Thoracic aorta (tissue), 2 donors: ENCODE measurements at places on chromosomes 2 and 18. TPM values are rescaled to one million over a fixed set of nuclear protein-coding genes. Genes with fewer than 3 reads are reported as not detected.

Gene MEP1B
- not detected for total RNA-seq

DNA sequence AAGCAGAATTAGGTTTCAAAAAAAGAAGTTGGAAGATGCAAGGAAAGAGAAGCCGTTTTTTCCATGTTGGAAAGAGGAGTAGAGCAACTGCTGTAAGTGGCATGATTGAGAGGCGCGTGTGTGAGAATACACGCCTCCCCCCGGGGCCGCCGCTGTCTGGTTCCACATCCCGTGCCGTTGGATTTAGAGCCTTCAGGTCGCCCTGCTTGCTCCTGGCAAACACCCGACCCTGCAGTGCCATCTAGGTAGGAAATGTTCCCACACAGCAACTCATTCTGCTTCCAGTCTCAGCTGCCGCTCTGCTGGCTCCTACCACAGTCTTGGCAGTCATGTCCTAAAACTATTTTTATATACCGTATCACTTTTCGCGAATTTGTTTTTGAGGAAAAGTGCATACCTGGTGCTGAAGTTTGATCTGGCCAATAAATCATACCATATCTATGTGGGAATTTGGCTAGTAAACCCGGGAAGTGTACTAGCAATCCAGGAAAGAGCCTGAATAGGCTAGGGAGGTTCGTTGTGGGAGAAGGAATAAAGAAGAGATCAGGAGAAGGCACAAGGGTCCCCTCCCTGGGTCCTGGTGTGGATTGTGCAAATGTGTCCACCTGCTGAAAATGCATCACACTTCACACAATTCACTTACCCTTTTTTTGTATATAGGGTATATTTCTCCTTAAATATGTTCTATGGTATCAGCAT lies 372.7 kb downstream of the FBXO15 start:
- H3K36me3 ChIP-seq = no peaks in the 10 kb centered on the region
- no peak for DNase-seq
- no peaks in the 10 kb centered on the region for H3K27me3 ChIP-seq
- no peak overlapping the region for H3K27ac ChIP-seq
- H3K4me3 ChIP-seq = no peak overlapping the region

DNA sequence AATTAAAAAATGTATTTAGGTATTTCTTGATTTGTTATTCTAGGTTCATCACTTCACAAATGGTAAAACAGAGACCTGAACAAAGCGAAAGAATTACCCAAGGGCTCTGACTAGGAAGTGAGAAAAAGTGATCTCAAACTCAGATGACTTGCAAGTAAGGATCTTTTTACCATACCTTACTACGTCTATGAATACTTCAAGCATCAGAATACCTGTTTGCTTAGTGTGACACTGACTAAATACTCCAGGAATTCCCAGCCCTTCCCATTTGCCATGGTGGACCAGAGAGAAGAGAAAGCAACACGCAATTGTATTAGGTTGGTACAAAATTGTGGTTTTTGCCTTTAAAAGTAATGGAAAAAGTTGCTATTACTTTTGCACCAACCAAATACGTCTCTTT lies 35.8 kb upstream of the FIGN start:
- peaks cover 6% of the 10 kb centered on the region for H3K4me1 ChIP-seq
- H3K27ac ChIP-seq = no peak overlapping the region
- H3K27me3 ChIP-seq = no peaks in the 10 kb centered on the region
- DNase-seq = no peak
- H3K4me3 ChIP-seq = no peak overlapping the region

Gene STAT4
- total RNA-seq = 2.7 TPM

Gene TMEM178A
- 5.4 TPM for total RNA-seq

- no peaks in the 10 kb centered on the region for H3K27me3 ChIP-seq
- DNase-seq = no peak
- no peaks in the 10 kb centered on the region for H3K4me1 ChIP-seq
These were observed 82.5 kb upstream of the OTX1 start for GRCh38 chr2:62968168-62968567.

DNA sequence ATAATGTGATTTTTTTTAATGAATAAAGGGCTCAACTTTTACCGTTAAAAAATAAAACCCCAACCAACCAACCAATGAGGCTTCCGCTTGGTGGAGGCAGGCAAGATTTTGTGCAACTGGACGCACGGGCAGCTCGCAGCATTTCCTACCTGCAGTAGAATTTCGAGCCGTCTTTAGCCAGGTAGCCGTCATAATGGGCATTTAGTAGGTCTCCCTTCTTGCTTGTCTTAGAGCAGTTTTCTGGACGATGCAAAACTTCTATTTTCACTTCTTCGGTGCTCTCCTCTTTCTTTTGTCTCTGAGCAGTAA lies 316 bp downstream of the FKBP7 start:
- H3K27me3 ChIP-seq = no peaks in the 10 kb centered on the region
- H3K36me3 ChIP-seq = no peaks in the 10 kb centered on the region
- peak overlapping the region; percentile 83 for H3K4me3 ChIP-seq

GRCh38 chr2:9674891-9675414 lies 44.2 kb upstream of the YWHAQ start:
- DNase-seq = no peak
- H3K27me3 ChIP-seq = no peaks in the 10 kb centered on the region
- no peak overlapping the region for H3K4me3 ChIP-seq

DNA sequence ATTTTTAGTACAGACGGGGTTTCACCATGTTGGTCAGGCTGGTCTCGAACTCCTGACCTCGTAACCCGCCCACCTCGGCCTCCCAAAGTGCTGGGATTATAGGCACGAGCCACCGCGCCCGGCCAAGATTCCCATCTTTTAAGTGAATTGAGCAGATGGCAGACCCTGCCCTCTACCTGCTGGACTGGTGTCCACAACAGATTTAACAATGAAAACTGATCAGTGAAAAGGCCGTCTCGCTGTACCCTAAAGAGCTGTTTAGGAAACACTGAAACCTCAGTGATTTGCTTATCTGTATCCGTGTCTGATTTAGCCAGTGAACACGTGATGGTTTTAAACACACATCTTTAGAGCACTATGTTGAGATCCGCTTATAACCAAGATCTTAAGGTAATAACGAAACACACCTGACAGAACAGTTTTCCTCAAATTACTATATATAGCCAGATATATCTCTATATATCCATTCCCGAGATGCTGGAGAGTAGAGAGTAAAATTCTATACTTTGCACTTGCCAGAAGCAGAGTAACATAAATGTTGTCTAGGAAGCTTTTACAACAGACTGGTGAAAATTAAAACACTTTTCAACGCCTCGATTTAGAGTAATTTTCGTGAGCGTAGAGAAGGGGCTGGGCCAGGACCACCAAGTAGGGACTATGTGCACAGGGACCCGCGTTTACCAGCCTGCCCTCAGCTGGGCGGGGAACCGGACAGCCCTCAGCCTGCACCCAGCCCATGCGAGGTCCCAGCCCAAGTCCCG lies 594 bp downstream of the FAM161A start:
- H3K27me3 ChIP-seq = no peaks in the 10 kb centered on the region
- DNase-seq = no peak
- H3K27ac ChIP-seq = peak overlapping the region; percentile 93

Gene ZSWIM2
- total RNA-seq = not detected

DNA sequence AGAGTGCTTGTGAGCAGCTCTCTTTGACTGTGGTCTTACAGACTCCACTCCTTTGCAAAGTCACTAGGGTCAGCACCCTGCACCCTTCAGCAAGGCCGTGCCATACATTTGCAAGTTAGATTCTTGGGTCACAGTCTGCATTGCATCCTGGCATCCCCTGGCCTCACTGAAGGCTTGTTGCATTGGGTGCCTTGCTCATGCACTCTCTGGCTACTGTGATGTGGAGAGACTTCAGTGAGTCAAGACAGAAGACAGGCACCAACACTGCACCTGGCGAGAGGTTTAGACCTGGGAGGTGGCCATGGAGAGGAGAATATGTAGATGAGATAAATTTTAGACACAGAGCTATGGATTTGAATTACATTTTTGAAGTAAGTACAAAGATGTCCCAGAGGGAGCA lies 146.4 kb upstream of the COPS8 start:
- no peak overlapping the region for H3K27ac ChIP-seq
- no peaks in the 10 kb centered on the region for H3K4me1 ChIP-seq
- no peaks in the 10 kb centered on the region for H3K27me3 ChIP-seq
- H3K4me3 ChIP-seq = no peak overlapping the region
- H3K36me3 ChIP-seq = no peaks in the 10 kb centered on the region

GRCh38 chr2:20436716-20437470 lies 10.0 kb upstream of the RHOB start:
- H3K27me3 ChIP-seq = no peaks in the 10 kb centered on the region
- no peak for DNase-seq
- no peak overlapping the region for H3K4me3 ChIP-seq
- no peak overlapping the region for H3K27ac ChIP-seq
- H3K36me3 ChIP-seq = no peaks in the 10 kb centered on the region
- peaks cover 17% of the 10 kb centered on the region for H3K4me1 ChIP-seq

- H3K36me3 ChIP-seq = peaks cover 47% of the 10 kb centered on the region
- H3K4me3 ChIP-seq = no peak overlapping the region
- H3K4me1 ChIP-seq = no peaks in the 10 kb centered on the region
- no peak overlapping the region for H3K27ac ChIP-seq
- no peak for DNase-seq
These were observed 42.3 kb downstream of the XRCC5 start for GRCh38 chr2:216151313-216152025.

DNA sequence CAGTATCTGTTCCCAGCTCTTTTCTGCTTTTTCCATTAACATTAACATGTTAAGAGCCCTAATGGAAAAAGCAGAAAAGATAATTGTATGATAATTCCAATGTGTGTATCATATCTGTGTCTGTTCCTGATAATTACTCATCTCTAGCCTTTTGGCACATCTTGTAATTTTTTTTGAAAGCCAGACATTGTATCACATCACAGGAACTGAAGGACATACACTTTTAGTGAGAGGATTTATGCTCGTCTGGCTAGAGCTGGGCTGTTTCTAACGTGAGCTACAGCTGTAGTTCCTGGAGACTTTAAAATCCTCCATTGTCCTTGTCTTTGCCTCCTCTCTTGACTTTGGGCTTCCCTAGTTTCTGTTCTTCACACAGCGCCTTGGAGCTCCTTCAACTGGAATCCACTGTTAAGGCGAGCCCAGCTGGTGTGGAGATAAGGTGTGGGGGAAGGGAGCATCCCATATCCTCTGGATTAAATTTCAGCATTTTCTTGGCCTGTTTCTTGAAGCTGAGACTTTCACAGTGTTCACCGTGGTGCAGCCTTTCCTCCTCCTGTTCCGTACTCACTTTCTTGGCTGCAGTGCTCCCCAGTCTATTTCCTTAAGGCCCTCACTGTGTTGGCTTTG lies 211.5 kb downstream of the GALR1 start:
- DNase-seq = no peak
- H3K4me1 ChIP-seq = no peaks in the 10 kb centered on the region
- no peaks in the 10 kb centered on the region for H3K36me3 ChIP-seq
- no peaks in the 10 kb centered on the region for H3K27me3 ChIP-seq

Gene COL6A3
- 118 TPM for total RNA-seq

DNA sequence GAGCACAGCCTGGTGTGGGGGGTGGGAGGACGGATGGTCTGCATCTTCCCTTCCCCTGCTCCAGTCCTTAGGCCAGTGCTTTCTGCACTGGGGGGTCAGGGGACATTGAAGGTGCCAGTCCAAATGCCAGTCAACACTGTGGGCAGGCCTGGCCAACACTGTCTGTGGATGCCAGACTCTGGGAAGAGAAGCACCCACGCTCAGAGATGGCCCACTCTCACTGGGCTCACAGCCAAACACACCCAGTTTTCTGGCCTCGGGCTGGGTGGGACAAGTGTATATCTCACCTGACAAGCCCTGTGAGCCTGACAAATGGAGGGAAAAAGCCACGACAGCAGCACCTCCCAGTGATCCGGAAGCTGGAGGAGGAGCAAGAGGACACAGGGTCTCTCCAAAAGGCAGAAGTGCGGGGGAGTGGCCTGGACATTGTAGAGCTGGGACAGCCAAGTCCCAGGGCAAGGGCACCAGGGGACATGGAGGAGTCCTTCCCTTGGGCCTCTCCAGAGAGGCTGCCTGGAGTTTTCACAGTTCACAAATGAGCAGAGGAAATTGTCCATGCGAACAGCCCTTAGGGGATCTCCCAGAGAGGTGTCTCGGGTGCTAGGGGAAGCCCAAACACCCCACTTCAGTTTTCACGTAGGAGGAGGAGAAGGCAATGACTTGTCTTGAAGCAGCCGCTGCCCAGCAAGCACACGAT lies 79.3 kb downstream of the SDC1 start:
- no peak overlapping the region for H3K27ac ChIP-seq
- no peaks in the 10 kb centered on the region for H3K27me3 ChIP-seq
- H3K4me1 ChIP-seq = peaks cover 15% of the 10 kb centered on the region
- no peaks in the 10 kb centered on the region for H3K36me3 ChIP-seq

GRCh38 chr2:214629875-214630274 lies 179.6 kb downstream of the BARD1 start:
- no peak overlapping the region for H3K27ac ChIP-seq
- H3K36me3 ChIP-seq = no peaks in the 10 kb centered on the region
- no peaks in the 10 kb centered on the region for H3K4me1 ChIP-seq
- no peaks in the 10 kb centered on the region for H3K27me3 ChIP-seq
- DNase-seq = no peak
- no peak overlapping the region for H3K4me3 ChIP-seq

Gene SERPINB4
- total RNA-seq = not detected

DNA sequence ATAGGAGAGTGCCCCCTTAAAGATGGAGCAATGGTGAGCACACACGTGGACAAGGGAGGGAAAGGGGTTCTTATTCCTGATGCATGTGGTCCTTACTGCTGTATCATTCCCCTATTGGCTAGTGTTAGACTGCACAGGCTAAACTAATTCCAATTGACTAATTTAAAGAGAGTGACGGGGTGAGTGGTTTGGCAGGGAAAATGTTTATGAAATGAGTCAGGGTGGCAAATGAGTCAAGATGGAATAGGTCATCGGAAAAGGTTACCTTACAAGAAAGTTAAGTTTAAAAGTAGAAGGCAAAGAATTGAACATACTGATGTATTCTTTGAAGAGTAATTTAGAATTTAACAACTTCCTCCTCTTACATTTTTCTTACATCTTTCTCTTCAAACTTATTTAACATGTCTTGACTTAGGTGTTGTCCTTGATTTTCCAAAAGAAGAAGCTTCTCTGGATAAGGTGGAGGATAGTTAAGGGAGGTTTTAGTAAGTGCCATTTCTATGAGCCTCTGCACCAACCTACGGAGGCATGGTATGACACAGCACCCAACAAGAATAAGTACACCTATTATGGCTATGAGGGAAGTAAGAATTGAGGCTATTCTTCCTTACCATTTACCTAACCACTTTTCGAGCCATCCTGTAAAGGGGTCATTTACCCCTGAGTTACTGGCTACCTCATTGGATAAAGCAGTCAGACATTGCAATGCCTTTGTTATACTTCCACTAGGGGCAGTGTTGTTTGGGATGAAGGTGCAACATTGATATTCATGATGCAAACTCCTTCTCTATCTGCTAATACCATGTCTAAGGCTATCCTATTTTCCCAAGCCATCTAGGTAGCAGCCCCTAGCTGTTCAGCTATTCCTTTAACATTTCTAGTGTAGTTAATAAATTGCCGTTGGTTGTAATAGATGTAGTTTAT lies 1345.8 kb upstream of the LRRTM1 start:
- H3K27me3 ChIP-seq = no peaks in the 10 kb centered on the region
- H3K4me1 ChIP-seq = no peaks in the 10 kb centered on the region
- H3K4me3 ChIP-seq = no peak overlapping the region
- H3K27ac ChIP-seq = no peak overlapping the region

Gene XRCC5
- 152 TPM for total RNA-seq

Gene NT5C1B
- total RNA-seq = not detected
